ENCODE measurements at places on chromosomes 6 and 20.

DNA sequence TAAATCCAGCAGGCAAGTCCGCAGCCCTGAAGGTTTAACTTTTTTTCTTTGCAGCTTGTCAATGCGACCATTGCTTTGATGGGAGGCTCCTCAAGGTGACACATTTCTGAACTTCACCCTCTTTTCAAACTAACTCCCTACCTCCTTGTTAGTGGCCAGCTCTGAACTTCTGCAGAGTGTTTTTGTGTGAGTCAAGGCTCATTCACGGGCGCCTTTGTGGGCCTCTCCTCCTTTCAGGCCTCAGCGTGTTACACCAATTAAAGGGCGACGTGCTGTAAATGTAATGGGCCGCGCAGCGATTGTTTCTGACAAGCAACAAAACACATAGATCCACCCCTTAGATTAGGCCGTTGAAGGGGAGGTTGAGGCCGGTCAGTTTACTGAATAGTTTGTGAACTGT lies 45.5 kb upstream of the NR2E1 start:
- DNase-seq: peak; percentile 80

DNA sequence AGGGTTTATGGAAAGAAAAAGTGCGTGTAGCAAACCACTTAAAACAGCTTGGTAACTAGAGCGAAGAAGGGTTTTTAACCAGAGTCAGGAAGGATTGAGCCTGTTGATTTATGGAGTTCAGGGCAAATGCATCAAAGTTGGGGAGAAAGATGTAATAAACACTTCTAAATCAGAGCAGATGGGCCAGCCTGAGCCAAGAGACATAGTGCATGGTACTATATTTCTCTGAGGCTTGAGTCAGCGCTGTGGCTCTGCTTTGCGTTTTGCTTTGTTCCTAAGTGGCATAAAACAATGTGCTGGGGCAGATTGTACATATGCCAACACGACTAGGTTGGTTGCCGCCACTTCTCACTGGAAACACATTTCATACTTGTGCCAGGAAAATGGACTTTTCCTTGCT lies 111.3 kb downstream of the BCKDHB start:
- DNase-seq: no peak

DNA sequence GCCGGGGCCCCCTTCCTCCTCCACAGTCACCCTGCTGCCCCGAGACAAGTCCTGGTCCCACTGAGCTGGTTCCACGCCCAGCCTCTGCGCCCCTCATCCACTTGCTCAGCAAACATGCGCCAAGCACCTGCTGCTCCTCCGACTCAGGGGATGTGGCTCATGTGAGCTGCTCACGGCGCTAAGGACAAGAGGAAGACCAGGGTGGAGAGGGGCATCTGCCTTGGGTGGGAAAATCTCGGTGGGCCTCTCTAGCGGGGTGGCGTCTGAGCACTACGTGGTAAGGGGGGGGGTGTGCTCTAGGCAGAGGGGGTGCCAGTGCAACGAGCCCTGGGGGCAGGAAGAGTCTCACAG lies 4.5 kb downstream of the LAMA5 start:
- no peak for DNase-seq

DNA sequence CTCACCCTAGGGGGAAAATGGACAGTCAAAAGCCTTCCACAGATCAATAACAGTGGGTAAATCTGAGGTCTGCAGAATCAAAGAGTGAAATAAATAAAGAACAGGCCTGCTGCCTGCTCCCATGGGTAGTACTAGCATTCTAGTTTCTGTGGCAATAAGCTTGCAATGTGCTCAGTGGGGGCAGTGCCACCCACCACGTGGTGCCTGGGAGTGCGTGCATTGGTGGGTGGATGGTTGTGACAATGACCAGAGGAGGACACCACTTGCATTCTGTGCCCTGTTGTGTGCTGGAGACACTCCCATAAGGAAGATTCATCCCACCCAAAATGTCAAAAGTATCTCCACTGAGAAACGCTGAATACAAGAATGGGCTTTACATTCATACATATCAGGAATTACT lies 95.5 kb upstream of the NEDD9 start:
- no peak for DNase-seq

GRCh38 chr6:26198722-26199056 lies 111.5 kb downstream of the HFE start:
- no peak for DNase-seq

Measured in astrocyte of the hippocampus (primary cell).